ENCODE measurements at places on chromosomes 3 and 15.

DNA sequence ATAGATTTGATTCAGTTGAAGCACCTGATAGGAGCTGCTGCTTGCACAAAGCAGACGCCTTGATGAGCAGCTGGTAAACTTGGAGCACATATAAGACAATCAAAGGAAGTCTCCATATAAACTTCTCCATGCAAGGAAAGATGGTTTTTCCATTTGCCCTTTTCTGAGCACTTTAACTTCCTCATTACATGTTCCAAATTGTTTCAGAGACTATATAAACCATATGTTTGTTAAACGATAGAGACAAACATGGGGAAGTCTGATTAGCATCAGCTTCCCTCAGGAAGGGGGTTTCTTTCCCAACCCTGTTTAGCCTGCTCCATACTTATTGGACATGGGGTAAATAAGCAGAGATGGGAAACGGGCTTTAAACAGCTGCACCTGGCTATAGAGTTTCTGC, 88.0 kb downstream of the DHX36 start:
- DNase-seq, result no peak

GRCh38 chr3:146839727-146840375, 234.7 kb upstream of the PLSCR5 start:
- DNase-seq, result no peak

- DNase-seq, result no peak
Measured at GRCh38 chr3:101017017-101017416, 23.8 kb upstream of the ABI3BP start.

GRCh38 chr3:23996095-23996524, 51.0 kb downstream of the NR1D2 start:
- no peak for DNase-seq

DNA sequence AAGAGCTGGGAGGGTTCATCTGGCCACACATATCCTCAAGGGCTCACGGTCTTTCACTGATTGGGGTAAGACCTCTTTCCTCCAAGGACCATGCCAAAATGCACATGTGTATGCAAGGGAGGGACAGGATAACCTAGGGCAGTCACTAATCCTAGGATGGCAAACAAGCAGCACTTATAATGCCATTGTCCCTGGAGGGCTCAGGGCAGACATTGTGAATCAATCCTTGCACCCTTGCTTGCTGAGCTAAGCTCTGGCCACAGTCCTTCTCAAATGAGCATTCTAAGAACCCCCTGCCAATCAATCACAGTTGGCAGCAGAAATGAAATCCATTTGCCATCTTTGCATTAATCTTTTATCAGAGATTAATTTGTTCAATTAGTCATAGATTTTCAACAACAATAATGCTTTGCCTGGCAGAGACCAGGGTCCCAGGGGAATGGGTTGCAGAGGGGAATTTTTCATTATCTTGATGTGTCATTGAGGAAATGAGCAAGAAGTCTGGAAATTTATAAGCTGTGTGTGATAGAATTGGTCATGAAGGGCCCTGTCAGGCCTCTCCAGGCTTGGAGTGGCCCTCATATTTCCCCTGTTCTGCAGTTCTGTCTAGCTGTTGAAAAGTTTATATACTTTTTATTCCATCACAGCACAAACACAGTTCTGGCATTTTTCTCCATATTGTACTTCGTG, 57.2 kb upstream of the KY start:
- DNase-seq, result no peak

DNA sequence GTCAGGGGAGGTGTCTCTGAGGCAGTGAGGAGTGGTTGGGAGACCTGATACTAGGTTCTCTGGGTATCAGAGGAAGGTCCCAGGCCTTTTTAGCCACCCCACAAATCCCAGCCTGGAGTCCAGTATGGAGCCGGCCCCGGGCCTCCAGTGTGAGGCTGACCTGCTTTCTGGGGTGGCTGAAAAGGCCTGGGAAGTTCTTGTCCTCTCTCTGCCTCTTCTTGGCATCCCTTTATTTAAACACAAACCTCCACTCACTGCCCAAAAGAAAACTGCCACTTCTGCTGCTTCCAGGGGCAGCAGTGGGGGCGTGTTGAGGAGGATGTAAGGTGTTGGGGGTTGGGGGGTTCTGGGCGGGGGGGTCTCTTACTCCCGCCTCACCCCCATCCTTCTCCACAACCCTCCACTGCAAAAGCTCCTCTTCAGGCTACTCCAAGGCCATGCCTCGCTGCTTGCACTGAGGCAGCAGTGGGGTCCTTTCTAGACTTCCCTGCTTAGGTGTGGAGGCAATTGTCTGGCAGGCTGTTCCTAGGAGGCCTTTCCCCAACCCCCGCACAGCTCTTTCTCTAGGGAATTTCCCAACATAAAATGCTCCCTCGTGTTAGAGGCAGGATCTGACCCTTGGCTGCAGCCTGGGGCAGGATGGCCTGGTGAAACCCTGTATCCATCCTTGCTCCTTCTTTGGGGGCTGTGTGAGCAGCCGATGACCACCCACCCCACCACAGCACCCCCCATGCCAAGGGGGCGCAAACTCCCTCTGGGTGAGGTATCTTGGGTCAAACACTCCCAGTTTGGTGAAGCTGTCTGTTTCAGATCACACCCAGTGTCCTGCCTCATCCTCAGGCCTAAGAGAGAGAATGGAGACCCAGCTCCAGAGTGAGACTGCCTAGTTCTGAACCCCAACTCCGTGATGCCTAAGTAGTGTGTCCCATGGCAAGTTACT, 12.1 kb upstream of the RAD18 start:
- no peak for DNase-seq

- DNase-seq, result no peak
Measured at GRCh38 chr3:150022381-150023238, 51.9 kb upstream of the PFN2 start.

- DNase-seq, result no peak
Measured at GRCh38 chr3:115401298-115401697, 222.0 kb upstream of the GAP43 start.

All from activated CD4-positive, alpha-beta T cell treated with anti-CD3 and anti-CD28 coated beads, Interleukin-10, Interleukin-2, amounts not matched to agents 100 ng/mL and 50 ng/mL, durations not matched to agents 16 hours and 8 hours (primary cell).